ENCODE measurements at places on chromosomes 7 and 10.

GRCh38 chr10:1432161-1432560 is 305.2 kb downstream of the ADARB2 start:
- no peak for DNase-seq

GRCh38 chr10:127149501-127150081 is 46.8 kb downstream of the INSYN2A start:
- no peak for DNase-seq

DNA sequence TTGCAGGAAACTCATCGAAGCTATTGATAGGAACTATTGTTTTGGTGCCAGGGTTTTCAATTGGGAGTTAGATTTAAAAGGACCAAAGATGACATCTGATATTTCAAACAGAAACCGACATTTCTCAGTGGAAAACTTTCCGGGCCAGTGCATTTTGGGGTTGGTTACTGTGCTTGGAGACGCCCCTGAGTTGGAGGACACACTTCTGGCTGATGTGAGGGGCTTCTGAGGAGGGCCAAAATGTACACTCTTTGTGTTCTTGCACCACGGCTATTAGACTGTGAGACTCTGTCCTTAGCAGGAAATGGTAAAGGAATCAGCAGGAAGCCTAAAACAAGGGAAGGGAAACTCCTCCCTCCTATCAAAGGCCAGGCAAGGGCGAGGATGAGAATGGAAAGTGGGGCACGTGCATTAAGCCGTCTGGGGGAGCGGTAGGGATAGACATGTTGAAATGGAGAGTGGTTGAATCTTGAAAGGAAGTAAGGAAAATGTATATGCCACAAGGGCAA is 1.8 kb upstream of the SRGN start:
- DNase-seq, result no peak

DNA sequence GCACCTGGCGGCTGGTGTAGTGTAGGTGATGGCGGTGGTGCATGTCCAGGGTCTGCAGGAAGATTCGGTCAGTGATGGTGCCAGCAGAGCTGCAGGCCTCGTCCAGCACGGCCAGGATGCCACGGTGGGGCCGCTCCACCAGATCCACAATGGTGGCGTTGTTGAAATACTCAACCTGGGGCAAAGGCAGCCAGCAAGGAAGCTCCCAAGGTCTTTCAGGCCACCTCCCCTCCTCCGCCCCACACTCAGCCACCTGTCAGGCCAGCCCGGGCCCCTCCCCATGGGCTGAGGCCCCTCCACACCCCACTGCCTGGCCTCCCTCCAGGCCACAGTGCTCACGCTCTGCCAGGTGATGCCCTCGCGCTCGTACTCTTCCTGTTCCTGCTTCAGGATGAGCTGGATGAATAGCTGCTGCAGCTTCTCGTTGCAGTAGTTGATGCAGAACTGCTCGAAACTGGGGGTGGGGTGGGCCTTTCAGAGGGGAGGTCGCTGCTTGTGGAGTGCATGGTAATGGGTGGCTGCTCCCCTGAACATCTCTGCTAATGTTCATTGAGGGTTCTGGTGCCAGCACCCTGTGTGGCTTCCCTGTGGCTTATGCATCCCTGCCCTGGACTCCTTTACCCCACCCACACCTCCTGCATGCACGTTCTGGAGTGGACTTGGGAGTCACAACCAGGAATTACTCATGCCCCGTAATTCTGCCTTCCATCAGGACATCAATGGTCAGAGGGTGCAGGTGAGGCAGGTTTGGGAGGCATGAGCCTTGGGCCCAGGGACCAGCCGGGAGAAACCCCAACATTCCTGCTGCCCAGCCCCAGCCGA is 8.9 kb downstream of the MYO1G start:
- DNase-seq, result peak; percentile 20

- DNase-seq, result no peak
These were observed 290.0 kb upstream of the MKI67 start for GRCh38 chr10:128416231-128416630.

- DNase-seq, result no peak
These were observed 113.7 kb downstream of the SVOPL start for GRCh38 chr7:138587485-138587884.

GRCh38 chr7:35498416-35498815 is 196.5 kb downstream of the HERPUD2 start:
- DNase-seq, result no peak

GRCh38 chr7:158657189-158657746 is 47.3 kb downstream of the NCAPG2 start:
- DNase-seq, result no peak

GRCh38 chr10:74991435-74991834 is 120.0 kb upstream of the SAMD8 start:
- peak; percentile 11 for DNase-seq

DNA sequence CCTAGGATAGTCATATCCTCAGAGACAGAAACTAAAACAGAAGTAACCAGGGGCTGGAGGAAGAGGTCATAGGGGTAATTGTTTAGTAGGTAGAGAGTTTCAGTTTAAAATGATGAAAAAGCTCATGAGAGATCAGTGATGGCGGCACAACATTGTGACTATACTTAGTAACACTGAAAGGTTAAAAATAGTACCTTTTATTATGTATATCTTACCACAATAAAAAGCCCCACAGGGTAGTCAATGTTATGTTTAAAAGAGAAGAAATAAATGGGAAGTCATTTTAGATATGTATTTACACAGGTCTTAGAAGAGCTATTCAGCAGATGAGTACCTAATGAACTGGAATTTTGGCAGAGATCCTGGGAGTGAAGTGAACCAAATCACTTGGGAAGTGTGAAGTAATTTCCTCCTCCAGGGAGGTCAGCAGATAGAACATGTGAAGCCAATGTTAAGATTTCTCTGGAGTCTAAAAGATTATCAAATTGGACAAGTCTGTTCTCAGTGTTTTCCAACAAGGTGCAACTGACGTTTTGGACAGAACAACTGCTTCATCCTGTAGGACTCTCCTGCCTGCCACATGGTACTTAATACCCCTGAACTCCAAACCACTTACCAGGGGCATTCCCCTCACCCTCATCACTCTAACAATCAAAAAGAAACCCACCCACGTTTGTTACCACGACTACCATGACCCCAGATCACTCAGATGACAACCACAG is 6.4 kb downstream of the CDCA7L start:
- DNase-seq, result no peak

GRCh38 chr10:131068760-131069159 is 242.8 kb downstream of the TCERG1L start:
- DNase-seq, result no peak

- no peak for DNase-seq
These were observed 191.5 kb downstream of the PHTF2 start for GRCh38 chr7:77989981-77990566.

DNA sequence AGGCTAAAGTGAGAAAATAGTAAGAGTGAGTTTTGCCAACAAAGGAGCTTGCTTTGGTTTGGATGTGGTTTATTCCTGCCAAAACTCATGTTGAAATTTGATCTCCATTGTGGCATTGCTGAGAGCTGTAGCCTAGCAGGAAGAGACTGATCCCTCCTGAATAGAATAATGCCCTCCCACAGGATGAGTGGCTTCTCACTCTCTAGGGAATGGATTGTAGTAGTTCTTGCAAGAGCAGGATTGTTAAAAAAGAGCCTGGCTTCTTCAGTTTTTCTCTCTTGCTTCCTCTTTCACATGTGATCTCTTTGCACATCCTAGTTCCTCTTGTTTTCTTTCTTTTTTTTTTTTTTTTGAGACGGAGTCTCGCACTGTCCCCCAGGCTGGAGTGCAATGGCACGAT is 34.4 kb downstream of the ASAH2 start:
- no peak for DNase-seq

DNA sequence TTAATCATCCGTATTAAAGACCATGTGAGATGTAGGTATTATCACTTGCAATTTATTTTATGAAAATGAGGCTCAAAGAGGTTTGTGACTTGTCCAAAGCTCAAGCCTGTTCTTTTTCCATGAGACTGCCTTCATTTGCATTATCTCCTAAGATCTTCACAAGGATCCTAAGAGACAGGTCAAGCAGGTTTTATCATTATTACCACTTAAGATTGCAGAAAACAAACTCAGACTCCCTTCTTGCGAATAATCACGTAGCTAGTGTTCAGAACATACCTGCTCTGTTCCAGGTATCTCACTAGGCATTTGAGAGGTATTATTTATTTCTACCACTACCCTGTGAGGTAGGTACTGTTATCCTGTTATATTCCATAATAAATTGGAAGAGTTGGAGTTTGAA is 64.8 kb downstream of the ZNRF2 start:
- no peak for DNase-seq

GRCh38 chr10:119826771-119827170 is 45.9 kb downstream of the MCMBP start:
- no peak for DNase-seq

DNA sequence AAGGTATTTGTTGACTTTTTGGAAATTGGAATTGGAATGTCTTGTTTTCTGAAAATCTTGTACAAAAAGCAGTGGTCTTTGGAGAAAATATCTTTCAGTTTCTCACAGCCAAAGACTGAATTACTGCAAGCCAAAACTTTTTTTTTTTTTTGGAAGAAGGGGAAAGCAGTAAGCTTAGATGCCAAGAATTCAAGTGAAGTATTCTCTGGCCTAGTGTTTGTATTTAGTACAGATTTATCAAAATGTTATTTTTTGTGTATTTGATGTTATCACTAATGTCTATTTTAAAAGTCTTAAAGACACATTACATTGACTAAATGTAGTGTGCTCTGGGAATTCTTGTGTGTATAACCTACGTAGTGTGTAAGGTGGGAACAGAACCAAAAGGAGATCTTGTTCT is 6.2 kb downstream of the TET1 start:
- no peak for DNase-seq

Measured in NCI-H2081 (cell line).